Spleen (tissue), 13 donors: ENCODE measurements at places on chromosomes 5 and 9. TPM values are rescaled to one million over a fixed set of nuclear protein-coding genes. Genes with fewer than 3 reads are reported as not detected.

- no peak for DNase-seq
- no peaks in the 10 kb centered on the region for H3K27me3 ChIP-seq
- peaks cover 16% of the 10 kb centered on the region for H3K4me1 ChIP-seq
- no peak overlapping the region for H3K27ac ChIP-seq
- no peak overlapping the region for H3K4me3 ChIP-seq
These were observed 30.9 kb upstream of the CPEB4 start for GRCh38 chr5:173857234-173857633.

GRCh38 chr5:179161901-179162300 lies 101.7 kb downstream of the ZNF354C start:
- H3K27ac ChIP-seq: no peak overlapping the region
- DNase-seq: peak; percentile 47
- H3K4me1 ChIP-seq: peaks cover 6% of the 10 kb centered on the region
- H3K27me3 ChIP-seq: peaks cover 6% of the 10 kb centered on the region
- peaks cover 5% of the 10 kb centered on the region for H3K36me3 ChIP-seq

- no peaks in the 10 kb centered on the region for H3K27me3 ChIP-seq
- H3K36me3 ChIP-seq: no peaks in the 10 kb centered on the region
- peaks cover 5% of the 10 kb centered on the region for H3K4me1 ChIP-seq
- H3K27ac ChIP-seq: peak overlapping the region; percentile 42
- no peak for DNase-seq
These were observed 43.3 kb downstream of the SNCAIP start for GRCh38 chr5:122355324-122355723.

The IFNA13 gene
- not detected for polyA plus RNA-seq

DNA sequence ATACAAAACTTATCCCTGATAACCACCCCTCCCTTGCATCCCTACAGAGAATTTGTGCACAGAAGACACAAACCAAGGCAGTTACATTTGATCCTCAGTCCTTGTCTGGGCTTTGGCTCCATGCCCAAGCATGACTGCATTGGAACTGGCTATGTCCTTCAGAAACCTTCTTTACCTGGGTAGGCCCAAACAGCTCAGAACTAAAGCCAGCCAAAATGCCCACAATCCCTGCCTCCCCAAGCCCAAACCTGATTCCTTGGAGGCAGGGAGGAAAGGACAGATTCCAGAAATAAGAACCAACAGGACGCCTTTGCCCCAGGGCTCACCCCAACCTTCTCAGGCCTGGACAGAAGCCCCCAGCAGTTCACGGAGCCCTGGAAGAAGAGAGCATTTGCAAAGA lies 8.2 kb downstream of the IL17B start:
- H3K36me3 ChIP-seq: no peaks in the 10 kb centered on the region
- H3K4me1 ChIP-seq: peaks cover 20% of the 10 kb centered on the region
- H3K27ac ChIP-seq: no peak overlapping the region
- no peak for DNase-seq
- H3K4me3 ChIP-seq: no peak overlapping the region

DNA sequence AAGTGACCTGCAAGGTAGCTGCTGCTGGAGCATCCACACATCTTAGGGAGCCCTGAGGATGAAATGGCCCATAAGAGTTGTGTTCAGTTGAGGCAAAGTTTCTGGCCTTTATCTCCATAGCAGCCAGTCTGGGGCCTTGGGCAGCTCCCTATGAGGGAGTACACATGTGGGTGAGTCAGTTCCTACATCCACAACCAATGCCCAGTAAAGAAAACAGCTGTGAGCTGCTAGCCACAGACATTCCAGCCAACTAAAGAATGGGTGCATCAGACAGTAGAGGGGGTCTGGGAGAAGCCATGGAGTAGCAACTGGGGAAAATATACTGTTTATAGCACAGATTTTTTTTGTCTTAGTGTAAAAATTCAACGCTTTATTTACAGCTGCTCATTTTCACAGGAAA lies 720.7 kb downstream of the TLE1 start:
- no peaks in the 10 kb centered on the region for H3K4me1 ChIP-seq
- DNase-seq: no peak
- H3K36me3 ChIP-seq: no peaks in the 10 kb centered on the region

The ABLIM3 gene
- polyA plus RNA-seq: 4.5 TPM

DNA sequence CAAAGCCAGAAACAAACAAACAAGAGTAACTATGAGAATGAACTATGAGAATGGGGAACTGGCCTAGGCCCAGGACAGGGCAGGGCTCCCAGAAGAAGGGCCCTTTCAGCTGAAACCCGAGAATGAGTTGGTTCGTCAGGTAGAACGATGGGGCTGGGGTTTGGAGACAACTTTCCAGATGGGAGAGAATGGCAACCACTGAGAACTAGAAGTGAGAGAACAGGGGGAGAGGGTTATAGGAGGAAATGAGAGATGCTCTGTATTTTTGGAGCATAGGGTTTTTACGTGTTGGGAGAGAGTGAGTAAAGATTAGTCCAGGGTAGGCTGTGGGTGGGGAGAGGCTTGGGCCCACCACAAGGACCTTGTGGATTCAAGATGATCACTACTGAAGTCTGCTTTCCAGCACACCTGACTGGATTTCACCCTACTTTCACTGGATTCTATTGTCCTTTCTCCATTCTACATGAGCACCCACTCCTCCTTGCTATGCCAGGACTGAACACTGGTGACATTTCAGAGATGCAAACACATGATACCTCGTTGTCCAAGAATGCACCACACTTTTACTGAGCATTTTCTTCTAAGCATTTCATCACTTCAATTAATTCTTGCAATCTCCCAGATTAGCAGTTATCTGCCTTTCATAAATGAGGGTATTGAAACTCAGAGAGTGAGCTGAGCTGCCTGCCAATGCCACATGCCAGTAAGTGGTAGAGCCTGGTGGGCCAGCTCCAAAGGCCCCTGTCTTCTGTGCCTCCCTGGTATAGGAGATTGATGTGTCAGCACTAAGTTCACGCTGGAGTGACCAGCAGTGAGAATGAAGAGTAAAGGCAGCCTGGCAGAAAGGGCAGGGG lies 3.2 kb upstream of the TMEM268 start:
- H3K27ac ChIP-seq: no peak overlapping the region
- H3K4me3 ChIP-seq: no peak overlapping the region
- H3K4me1 ChIP-seq: peaks cover 53% of the 10 kb centered on the region
- DNase-seq: no peak

DNA sequence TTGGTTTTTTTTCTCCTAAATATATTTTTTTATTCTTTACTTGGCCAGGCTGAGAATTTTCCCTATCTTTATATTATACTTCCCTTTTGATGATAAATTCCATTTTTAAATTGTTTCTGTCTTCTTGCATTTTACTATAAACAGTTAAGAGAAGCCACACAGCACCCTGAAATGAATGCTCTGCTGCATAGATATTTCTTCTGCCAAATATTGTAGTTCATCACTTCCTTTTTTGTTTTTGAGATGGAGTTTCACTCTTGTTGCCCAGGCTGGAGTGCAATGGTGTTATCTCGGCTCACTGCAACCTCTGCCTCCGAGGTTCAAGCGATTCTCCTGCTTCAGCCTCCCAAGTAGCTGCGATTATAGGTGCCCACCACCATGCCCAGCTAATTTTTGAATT lies 8.5 kb upstream of the INIP start:
- no peaks in the 10 kb centered on the region for H3K36me3 ChIP-seq
- H3K4me3 ChIP-seq: no peak overlapping the region
- H3K4me1 ChIP-seq: peaks cover 8% of the 10 kb centered on the region
- no peak for DNase-seq
